GM13977 (cell line): ENCODE measurements at places on chromosomes 16 and 17.

DNA sequence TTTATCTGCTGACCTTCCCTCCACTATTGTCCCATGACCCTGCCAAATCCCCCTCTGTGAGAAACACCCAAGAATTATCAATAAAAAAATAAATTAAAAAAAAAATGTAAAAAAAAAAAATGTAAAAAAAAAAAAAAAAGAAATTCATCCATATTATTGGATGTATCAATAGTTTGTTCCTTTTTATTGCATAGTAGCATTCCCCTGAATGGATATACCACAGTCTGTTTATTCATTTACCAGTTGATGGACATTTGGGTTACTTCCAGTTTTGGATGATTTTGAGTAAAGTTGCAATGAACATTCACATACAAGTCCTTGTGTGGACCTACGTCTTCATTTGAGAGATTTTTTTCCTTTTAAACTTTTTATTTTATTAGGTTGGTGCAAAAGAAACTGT, 94.0 kb downstream of the PITPNC1 start:
- no peak for DNase-seq

- DNase-seq, result peak; percentile 17
Observed at GRCh38 chr17:36074365-36074764, 10.3 kb downstream of the CCL18 start.

- no peak for DNase-seq
Observed at GRCh38 chr17:75459246-75459589, 2.8 kb downstream of the TMEM94 start.

DNA sequence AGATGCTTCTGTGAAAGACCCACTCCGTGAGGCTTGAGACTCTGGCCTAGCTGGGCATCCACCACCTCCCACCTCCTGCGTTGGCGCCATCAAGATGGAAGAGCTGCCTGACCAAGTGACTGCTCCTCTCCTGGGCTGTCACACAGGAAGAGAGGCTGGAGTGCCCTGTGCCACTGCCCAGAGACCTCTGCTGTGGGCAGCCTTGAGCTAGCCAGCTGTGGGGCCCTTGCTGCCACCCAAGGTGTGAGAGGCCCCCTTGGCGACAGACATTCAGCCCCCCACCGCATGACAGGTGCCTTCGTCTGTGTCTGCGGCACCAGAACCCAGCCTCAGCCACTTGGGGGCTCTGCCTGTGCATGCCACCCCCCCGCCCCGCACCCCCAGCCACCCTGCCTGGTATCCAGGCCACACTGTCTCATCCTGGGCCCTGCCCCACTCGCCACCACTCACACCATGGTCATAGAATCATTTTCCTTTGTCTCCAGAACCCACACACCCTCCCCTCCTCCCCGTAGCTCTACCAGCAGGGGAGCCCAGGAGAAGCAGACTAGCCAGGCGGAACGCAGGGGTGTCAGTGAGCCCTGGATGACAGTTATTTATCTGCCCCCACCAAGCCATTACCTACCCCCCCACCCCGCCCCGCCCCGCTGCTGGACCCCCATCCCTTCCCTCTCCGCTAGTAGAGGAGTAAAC, 120.9 kb upstream of the LHX1 start:
- DNase-seq, result no peak

- no peak for DNase-seq
Observed at GRCh38 chr17:82776454-82776853, 24.6 kb downstream of the TBCD start.

DNA sequence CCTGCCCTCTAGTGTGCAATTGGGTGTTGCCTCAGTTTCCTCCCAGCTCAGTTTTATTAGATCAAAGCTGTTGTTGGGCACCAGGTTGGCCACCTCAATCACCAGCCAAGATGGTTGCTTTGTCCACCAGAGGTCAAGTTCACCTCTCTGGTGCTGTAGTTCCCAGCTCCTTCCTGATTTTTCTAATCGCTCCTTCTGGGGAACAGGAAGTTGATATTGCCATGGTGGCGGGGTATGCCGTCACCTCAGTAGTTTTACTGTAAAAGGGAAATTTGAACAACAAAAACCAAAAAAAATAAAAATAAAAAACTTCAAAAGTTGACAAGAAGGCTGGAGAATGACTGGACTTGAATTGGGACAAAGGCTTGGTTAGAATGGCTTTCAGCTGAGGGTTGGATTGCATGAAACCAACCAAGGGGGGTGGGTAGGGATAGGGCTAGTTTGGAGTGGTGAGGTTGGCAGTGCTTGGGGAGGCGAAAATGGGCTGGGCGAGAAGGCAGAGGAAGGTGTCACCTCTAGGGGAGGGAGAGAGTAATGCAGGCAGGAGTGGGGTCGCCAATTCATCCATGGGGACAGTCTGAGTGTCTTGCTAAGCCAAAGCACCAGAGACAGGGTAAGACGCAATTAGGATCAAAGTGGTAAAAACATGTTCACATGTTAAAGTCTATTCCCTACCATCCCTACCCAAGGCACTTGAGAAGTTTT, 6.2 kb downstream of the EFNB3 start:
- DNase-seq, result no peak

GRCh38 chr16:56713794-56714193, 16.1 kb upstream of the NUP93 start:
- no peak for DNase-seq

DNA sequence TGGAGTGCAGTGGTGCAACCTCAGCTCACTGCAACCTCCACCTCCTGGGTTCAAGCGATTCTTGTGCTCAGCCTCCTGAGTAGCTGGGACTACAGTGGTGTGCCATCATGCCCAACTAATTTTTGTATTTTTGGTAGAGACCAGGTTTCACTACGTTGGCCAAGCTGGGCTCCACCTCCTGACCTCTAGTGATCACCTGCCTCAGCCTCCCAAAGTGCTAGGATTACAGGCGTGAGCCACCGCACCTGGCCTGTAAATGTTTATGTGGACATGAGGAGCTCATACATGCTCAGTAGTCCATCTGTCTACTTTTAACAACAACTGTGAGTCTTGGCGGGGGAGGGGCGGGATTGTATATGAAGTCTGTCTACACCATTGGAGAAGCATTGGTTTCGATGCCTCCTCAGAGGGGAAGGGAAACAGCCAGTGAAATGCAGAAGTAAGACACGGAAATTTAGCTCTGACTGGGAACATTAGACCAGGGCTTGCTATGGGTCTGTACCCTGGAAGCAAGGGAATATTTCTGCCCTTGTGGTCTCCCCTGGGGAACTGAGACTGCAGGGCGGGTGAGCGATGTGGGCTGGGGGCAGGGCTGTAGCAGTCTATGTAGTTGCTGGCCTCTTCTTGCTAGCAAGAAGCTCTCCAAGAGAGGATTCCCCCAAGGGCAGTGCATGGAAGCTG, 9.3 kb downstream of the NUBP1 start:
- peak; percentile 34 for DNase-seq

GRCh38 chr17:20159406-20160069, 150.4 kb downstream of the SPECC1 start:
- no peak for DNase-seq

DNA sequence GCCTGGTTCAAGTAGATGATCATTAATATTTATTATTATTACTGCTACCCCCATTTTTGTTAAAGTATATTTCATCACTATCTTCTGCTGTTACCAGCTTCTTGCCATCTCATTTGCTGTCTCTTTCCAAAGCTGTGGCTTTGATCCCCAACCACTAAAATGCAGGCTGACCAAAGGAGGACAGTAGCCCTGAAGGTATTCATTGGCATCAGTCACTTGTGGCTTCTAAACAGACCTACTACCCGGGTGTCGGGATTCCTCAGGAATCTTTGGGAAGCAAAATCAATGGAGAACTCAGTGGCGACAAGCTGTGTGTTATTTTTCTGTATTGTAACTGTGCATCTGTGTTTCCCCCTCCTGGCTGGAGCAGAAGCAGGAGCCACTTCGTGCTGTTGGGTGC, 379.2 kb upstream of the ERCC4 start:
- no peak for DNase-seq

GRCh38 chr16:30887927-30888326, 6.0 kb downstream of the BCL7C start:
- no peak for DNase-seq

DNA sequence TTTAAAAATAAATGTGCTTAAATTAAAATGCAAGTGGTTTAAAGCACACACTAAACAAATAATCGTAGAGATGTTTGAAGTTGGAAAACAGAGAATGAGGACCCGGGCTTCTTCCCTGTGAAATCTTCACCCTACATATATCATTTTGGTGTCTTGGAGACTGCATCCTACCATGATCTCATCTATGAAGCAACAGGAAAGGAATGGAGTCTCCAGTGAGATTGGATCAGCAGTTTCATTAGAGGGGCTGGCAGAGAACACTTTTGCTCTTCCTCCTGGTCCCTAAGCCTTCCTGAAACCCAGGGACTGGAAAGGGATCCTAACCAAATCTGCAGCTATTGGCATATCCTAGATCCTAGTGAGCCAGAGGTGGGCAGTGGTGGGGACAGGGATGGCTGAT, 85.0 kb downstream of the GRIN2A start:
- DNase-seq, result no peak

DNA sequence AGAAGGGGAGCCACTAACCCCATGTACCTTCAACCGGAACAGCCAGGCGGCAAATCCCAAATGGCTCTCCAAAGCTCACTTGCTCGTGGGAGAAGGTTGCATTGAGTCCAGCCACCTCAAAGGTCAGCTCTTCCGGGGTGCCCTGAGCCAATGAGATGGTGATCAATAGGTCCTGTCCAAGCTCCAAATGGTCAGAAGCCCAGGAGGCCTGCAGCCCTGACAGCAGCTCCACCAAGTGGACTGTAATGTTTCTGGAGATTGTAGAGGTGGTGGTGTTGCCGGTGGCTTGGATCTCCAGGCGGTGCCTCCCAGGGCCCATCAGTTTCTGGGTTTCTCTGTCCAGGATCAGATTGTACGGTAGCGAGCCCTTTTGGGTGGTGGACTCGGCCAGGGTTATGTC, 39.9 kb upstream of the BCO1 start:
- no peak for DNase-seq

DNA sequence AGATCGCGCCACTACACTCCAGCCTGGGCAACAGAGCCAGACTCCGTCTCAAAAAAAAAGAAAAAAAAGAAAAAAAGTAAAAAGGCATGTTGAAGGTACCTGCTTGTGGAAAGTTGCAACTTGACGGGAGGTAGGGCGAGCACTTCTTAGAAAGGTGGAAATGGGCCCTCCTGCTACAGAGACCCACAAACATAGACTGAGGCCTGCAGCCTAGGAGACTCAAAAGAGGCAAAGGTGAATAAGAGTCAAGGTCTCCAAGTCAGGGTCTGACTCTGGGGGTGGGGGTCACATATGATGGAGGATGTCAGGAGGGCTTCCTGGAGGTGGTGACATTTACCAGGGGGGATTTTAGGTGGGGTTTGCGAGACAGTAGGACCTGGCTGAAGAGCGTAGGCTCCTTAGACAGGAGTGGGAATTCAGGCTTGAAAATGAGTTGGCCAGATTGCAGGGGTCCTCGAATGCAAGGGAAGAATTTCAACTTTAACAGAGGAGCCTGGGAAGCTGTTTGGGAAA, 303.0 kb downstream of the SEC14L1 start:
- DNase-seq, result no peak

DNA sequence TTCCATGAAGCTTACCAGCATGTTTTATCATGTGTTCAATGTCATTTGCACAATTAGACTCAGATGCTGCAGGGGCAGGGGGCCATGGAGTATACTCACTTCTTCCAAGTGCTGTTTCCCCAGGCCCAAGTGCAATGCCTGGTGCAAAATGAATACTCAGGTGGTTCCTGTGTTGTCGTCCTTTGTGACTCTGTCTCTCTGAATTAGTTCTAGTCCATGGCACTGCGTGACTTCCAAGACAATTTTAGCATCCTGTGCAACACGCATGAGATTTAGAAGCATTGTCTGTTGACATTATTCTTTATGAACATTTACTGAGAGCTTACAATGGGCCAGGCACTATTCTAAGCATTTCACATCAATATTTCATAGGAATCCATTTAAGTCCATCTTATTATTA, 769.7 kb upstream of the RBFOX1 start:
- no peak for DNase-seq

DNA sequence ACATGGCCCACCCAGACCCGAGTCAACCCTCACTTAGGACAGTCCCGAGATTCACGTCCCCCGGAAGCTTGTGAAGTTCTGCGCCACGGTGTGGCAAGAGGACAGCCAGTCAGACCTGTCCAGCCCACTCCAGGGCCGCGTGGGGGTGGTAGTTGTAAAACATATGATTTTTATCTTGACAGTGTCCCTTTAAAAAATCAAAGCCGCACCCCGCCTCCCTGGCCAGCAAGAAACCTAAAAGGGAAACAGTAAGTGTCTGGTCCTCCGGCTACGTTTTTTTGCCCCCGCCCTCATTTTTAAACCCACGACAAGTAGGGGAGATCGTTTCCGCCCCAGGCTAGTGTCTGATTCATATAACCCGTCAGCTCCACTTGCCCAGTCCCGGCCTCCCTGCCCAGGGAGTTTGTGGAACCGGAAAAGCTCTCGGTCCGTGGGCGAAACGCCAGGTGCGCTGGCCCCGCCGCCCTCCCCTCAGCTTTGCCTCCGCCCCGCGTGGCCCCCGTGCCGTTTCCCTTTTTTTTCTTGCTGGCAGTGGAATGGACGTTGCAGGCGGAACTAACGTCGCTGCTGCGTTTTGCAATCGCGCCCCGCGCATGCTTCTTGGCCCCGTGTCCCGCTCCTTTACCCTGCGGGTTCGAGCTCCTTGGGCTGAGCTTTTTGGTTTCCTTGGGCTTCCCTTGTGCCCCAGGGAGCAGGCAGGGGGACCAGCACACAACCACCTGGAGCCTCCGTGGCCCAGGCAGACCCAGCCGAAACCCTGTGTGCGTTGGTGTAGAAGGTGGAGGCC, 13.3 kb upstream of the NUDT16L1 start:
- no peak for DNase-seq

- no peak for DNase-seq
Observed at GRCh38 chr16:67190041-67190440, at the start of gene EXOC3L1. TSS of gene EXOC3L1 (minus strand) at chr16:67190136. CDS start at chr16:67189676, 460 bp downstream.

- DNase-seq, result no peak
Observed at GRCh38 chr17:807523-808294, 25.6 kb downstream of the MRM3 start.

DNA sequence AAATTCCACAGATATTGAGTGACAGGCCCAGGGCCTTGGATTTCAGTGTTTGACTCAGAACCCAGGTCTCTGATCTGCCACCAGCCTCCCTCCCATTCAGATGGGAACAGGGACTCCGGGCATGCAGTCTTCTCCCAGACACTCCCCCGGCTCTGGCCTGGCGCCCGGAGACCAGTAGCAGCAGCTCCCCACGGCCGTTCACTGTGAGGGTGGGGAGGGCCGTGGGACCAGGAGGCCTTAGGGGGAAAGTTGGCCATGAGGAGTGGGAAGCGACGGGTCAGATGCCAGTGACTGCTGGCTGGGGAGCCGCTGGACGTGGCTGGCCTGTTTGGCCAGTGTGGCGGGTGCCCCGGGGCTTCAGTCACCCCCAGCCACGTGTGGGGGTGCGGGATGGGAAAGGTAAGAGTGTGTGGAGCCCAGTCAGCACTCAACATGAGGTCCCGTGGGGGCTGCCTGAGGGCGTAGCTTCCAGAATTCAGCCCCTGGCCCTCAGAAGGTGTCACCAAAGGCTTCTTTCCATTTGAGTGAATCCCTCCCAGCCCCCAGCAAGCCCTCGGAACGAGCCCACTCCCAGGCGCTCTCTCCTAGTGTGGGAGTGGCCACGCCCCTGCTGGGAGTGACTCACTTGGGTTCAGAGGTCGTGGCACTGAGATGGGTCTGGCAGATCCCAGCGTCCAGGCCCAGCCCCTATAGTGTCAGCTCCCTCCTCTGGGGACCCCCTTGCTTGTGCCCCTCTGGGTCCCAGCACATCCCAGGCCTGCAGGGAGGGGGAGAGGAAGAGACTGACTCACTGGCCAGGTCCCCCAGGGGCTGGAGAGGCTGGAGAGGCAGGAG, 309.4 kb downstream of the SEC14L1 start:
- DNase-seq, result no peak

GRCh38 chr17:10116267-10116666, 82.1 kb downstream of the GAS7 start:
- DNase-seq, result no peak

GRCh38 chr16:74450236-74450635, 29.0 kb upstream of the CLEC18B start:
- DNase-seq, result no peak
